ENCODE measurements at places on chromosomes 1 and 21.

DNA sequence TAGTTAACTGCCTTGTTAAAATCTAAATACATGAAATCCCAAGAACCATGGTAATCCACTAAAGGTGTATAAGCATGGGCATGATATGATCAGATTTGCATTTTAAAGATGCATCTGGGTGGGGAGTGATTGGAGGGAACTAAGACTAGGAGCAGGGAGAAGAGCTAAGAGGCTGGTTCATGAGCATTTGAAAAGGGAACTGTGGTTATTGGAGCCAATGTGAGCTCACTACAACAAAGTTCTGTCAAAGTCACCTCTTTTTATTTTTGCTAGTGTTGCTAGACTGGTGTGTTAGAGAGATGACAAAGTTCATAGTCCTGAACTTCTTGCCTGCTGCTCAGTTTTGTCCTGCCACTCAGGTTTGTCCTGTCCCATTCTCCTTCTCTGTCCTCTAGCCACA lies 67.1 kb upstream of the LRRC8D start:
- no peak for DNase-seq

GRCh38 chr1:40983286-40983685 lies 3.8 kb downstream of the CTPS1 start:
- no peak for DNase-seq

DNA sequence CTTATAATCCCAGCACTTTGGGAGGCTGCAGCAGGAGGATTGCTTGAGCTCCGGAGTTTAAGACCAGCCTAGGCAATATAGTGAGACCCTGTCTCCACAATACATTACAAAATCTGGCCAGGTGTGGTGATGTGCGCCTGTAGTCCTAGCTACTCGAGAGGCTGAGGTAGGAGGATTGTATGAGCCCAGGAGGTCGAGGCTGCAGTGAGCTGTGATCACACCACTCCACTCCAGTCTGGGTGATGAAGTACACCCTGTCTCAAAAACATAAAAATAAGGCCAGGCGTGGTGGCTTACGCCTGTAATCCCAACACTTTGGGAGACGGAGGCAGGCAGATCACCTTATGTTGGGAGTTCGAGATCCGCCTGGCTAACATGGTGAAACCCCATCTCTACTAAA lies 27.7 kb downstream of the L1TD1 start:
- no peak for DNase-seq

DNA sequence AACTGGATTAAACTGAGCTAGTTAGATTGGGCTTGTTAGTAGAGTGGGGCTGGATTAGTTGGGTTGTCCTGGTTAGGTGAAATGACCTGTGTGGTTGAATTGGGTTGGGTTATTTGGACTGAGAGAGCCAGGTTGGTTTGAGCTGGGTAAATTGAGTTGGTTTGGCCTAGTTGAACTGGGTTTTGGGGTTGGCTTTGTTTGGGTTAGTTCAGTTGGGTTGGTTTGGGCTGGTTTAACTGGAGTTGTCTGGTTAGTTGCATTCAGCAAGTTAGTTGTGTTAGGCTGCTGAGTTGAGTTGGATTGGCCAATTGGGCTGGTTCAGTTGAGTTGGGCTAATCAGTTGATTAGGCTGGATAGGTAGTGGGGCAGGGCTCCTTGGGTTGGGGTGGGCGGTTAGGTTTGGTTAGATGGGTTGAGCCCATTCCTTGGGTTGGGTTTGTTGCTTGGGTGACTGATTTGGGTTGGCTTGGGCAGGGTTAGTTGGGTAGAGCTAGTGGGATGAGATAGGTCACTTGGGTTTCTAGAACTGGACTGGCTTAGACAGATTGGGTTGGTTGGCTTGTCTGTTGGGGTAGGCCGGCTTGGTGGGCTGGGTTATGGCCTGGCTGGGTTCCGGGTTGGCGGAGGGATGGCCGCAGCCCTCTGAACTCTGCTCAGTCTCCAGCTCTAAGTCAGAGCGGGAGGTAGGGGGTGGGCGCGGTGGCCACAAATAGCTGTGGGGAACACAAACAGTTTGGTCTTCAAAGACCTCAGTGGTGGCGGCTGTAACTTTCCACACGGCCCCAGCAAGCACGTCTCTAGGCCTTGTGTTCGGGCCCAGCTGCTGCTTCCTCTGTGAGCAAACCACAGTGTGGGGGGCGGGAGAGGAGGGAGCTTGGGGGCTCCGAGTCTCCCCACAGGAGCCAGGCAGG lies 67.2 kb upstream of the RUNX3 start:
- peak; percentile 45 for DNase-seq

GRCh38 chr1:209805341-209805781 lies 581 bp downstream of the IRF6 start:
- no peak for DNase-seq

DNA sequence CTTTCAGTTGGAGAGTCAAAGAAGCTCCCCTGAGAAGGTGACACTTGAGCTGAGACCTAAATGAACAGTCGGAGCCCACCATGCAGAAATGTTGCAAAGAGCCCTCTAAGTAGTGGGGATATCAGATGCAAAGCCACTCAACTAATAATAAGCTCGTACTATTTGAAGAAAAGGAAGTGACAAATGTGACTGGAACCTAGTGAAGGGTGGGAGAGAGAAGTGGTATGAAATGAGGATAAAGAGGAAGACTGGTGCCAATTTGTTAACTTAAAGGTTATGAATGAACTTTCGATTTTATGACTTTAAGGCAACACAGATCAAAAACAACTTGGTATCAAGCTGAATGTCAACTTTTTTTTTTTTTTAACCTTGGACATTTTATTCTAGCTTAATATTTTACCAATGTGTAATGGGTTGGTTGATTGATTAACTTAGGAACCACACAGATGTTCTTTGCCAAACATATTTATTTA lies 14.7 kb downstream of the LYPLAL1 start:
- DNase-seq, result no peak

GRCh38 chr1:78758506-78758905 lies 108.9 kb downstream of the IFI44 start:
- no peak for DNase-seq

DNA sequence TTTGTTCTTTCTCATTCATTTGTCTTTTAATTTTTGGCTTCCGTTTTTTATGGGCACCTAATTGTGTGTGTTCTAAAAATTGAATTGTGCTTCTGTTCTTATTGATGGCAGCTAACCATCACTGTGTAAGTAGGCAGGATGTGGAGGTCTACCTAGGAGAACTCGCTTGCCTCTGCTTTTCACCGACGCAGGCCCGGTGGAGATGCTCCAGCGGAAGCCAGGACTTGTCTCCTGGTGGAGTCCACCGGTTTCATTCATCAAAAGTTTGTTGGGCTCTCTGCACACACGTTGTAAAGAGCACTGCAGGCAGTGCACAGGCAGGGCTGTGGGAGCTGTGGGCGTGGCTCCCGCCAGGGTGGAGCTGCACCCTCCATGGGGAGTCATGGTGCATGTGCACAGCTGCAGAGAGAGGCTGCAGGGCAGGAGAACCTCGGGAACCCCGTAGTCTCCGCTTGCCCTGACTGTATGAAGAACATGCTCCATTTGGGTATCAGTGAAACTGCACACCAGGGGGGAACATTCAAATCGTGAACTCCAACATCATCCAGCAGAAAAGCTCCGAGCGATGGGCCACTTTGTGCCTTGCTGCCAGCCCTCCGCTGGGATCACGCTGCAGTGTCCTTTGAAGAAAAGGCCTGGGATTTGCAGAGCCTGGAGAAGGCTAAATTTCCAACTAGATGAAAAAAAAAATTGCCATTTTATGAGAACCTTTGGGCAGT lies 6.0 kb upstream of the C1orf174 start:
- DNase-seq, result no peak
